ENCODE measurements at places on chromosomes 12 and 14. TPM values are rescaled to one million over a fixed set of nuclear protein-coding genes. Genes with fewer than 3 reads are reported as not detected.

DNA sequence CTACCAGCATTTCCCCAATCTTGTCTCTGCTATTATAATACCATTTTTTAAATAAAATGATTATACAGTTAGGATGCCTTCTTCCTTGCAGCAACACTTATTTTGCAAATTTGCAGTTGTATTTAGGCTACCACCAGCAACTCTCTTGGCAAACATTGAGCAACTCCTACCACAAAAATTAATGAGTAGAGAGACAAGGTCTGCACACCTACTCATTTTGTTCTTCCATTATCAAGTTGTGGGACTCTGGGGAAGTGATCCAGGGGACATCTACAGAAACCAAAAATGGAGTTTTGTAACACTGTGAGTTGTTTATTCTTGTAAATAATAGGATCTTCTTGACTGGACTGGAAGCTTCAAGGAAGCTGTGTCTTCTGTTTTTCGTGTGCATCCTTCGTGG is 38.6 kb downstream of the DGLUCY start:
- no peak overlapping the region for H3K27ac ChIP-seq
- no peaks in the 10 kb centered on the region for H3K27me3 ChIP-seq
- H3K4me3 ChIP-seq, result no peak overlapping the region
- peaks cover 22% of the 10 kb centered on the region for H3K4me1 ChIP-seq
- H3K36me3 ChIP-seq, result peaks cover 8% of the 10 kb centered on the region

- DNase-seq, result no peak
- peaks cover 6% of the 10 kb centered on the region for H3K36me3 ChIP-seq
- no peak overlapping the region for H3K27ac ChIP-seq
- H3K27me3 ChIP-seq, result no peaks in the 10 kb centered on the region
Measured at GRCh38 chr12:7005311-7005710, 13.0 kb downstream of the LPCAT3 start.

DNA sequence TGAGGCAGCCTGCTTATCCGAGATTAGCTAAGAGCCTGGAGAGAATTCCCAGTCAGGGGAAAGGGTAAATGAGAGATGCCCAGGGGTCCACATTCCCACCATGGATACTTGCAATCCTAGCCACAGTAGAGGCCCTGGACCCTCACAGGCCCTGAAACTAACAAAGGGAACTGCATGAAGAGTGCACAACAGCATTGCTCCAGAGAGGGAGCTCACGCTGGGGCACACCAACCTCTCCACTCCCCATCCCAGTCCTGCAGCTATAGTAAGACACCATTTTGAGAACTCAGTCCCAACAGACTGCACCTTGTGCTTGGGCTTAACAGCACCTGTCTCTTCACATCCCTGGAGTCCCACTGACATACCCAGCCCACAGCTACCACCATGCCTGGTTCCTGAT is 30.5 kb downstream of the CEP83 start:
- no peak for DNase-seq
- H3K4me1 ChIP-seq, result peaks cover 3% of the 10 kb centered on the region
- H3K4me3 ChIP-seq, result no peak overlapping the region
- H3K36me3 ChIP-seq, result no peaks in the 10 kb centered on the region
- no peaks in the 10 kb centered on the region for H3K27me3 ChIP-seq

DNA sequence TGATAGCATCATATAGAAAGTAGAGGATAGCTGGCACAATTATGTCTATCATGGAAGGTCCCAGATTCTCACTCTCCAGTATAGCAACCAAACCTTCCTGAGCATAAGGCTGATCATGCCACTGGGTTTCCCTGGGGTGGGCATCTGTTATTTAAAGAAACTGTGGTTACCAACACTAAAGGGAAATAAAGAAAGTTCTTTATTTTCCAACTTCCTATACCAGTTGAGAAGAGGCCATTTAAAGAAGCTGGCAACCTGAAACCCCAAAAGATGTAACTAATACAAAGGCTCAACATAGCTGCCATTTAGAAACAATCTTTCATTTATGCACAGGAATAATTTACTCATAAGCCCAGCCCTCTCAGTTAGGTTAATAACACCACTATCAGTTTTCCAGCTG is 3.1 kb downstream of the BCAT1 start:
- H3K4me3 ChIP-seq, result no peak overlapping the region
- H3K27me3 ChIP-seq, result peaks cover 15% of the 10 kb centered on the region
- no peak for DNase-seq
- peaks cover 9% of the 10 kb centered on the region for H3K4me1 ChIP-seq

DNA sequence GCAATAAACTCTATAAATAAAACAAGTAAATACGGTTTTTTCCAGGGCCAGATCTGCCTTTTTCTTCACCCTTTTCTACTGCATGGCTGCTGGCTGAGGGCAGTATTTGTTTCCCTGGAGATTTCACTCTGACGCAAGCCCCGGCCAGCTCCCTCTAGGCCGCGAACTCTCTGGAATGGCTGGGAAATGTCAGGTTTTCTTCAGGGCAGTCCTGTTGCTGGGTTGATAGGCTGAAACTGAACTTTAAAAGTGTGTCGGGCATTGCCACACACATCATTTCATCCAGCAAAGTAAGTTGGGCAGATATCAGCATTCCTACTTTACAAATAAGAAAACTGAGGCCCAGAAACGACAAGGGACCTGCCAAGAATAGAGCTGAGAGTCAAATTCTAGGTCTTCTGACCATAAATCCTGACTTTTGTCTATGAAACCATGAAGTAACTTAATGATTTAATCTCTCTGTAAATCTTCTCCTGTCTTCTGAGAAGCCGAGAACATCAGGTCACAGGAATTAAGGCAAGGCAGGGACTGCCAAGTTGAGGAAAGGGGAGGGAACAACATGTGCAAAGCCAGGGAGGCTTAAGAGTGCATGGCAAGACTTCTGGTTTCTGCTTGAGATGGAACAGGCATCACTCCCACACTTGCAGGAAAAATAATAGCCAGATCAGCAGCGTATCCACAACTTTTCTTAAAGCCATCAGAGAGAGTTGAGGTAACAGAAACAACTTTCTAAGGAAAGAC is 205.0 kb upstream of the CCDC196 start:
- H3K36me3 ChIP-seq, result no peaks in the 10 kb centered on the region
- H3K4me1 ChIP-seq, result no peaks in the 10 kb centered on the region
- H3K27me3 ChIP-seq, result no peaks in the 10 kb centered on the region
- H3K4me3 ChIP-seq, result no peak overlapping the region
- DNase-seq, result no peak

GRCh38 chr14:76227450-76228050 is 75.8 kb downstream of the GPATCH2L start:
- DNase-seq, result no peak
- H3K4me1 ChIP-seq, result no peaks in the 10 kb centered on the region
- no peak overlapping the region for H3K4me3 ChIP-seq
- no peak overlapping the region for H3K27ac ChIP-seq

GRCh38 chr12:49342066-49342913 is 4.4 kb upstream of the DNAJC22 start:
- peak overlapping the region; percentile 31 for H3K4me3 ChIP-seq
- H3K36me3 ChIP-seq, result no peaks in the 10 kb centered on the region
- peak; percentile 92 for DNase-seq
- peaks cover 96% of the 10 kb centered on the region for H3K27me3 ChIP-seq

DNA sequence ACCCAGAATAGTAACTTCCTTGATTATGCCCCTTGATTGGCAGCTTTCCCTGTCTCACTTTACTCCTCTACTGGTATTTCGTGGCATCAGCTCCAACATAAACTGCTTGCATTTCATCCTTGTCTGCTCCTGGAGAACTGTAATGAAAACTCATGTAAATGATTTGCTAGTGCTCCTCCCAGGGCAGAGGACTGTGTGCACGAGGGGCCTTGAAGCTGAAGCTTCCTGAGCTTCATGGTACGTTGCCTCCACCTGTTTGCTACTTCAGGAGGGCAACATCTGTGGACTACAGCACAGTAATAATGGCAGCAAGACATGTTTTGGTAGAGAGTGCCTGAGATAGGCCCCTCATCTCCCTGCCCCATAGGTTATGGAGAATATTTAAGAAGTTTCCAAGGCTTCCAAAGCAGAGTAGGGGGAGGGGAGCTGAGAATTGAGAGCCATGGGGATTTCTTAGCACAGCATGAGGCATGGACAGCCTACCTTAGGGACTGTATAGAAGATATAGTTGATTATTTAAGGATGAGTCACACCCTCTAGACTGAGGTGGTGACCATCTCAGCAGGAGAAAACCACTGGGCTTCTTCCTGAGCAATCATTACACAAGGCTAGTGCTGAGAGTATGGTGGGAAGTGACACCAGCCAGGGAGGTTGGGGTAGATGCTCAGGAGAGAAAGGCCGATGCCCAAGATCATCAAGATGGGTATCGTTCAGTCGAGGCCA is 29.5 kb downstream of the CCDC198 start:
- H3K36me3 ChIP-seq, result no peaks in the 10 kb centered on the region
- no peaks in the 10 kb centered on the region for H3K27me3 ChIP-seq
- DNase-seq, result no peak
- H3K4me1 ChIP-seq, result no peaks in the 10 kb centered on the region
- H3K27ac ChIP-seq, result no peak overlapping the region

Gene TAS2R46
- 7.5 TPM for total RNA-seq

Gene PPP4R4
- total RNA-seq, result 13.9 TPM

Gene ACSM4
- total RNA-seq, result not detected

Gene SYCP3
- 0.28 TPM for total RNA-seq

Gene GALNT16
- 9.5 TPM for total RNA-seq
